ENCODE measurements at places on chromosomes 2 and 18.
A peak's percentile ranks its signal among the peaks of the same experiment; 100 is the strongest.

DNA sequence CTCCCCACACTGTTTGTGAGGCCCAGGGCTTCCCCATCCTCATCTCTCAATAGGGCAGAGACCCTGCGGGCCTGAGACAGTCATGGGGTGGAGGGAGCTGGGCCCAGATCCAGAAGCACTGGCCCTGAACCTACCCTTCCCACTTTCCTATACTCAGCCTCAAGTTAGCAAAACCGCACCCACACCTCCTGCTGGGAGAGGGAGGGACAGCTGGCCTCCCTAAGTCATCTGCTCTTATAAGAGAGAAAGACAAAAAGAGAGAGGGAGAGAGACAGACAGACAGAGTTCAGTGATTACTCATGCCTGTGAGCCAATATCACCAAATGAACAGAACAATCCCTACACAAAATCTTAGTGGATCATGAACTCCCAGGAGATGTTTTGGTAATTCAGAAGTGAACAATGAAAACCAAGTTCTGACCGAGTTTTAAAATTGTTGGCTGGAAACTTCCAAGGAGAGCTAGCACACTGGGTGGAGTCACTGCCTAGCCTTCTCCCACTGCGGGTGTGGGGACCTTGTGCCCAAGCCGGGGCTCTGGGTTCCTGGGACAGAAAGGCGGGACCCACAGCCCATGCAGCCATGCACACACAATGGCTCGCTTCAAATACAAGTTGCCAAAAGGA, 130.5 kb downstream of the PXDN start:
- DNase-seq: no peak

- DNase-seq: peak; percentile 50
Observed at GRCh38 chr18:39455285-39455684, 1889.7 kb upstream of the CELF4 start.

DNA sequence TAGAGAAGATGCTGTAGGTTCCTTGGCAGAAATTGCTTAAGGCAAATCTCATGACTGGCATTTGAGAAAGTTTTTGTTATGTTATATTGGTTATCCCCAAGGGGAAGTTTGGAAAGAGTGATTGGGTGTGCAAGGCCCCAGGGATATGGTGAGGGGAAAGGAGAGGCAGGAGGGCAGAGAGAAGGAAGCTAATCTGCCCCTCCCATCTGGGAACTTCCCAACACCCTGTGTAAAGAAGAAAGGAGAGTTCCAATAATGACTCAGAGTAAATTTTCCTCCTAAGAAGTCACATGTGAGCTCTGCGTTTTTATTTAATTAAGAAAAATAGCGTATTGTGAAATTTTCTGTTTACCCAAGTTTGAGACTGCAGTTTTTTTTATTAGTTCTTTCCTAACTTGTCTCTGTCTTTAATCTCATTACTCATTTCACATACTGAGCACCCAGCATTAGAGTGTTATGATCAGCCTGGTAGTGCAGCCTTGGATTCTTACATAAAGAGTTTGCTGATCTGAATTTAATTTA, 3.1 kb upstream of the KYNU start:
- peak; percentile 58 for DNase-seq

- no peak for DNase-seq
Observed at GRCh38 chr2:3500326-3500899, 18.9 kb downstream of the ADI1 start.

GRCh38 chr2:69623236-69623635, 20.3 kb downstream of the AAK1 start:
- DNase-seq: no peak

DNA sequence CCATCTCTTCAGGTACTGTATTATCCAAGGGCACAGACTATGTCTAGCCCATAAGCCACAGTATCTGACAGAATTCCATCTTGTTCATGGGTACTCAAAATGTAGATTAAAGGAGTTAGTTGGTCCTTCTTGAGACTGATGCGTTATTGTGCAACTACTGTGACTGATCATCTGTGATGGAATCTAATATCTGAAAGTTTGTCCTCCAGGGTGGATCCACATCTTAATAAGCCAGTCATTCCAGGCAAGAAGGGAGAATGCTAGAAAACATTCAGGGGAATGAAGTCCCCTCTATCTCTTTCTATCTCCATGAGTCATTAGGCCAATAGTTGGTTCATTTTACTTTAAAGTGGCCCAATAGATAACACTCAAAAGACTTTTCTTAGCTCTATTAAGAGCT, 252.6 kb downstream of the EXOC6B start:
- no peak for DNase-seq

GRCh38 chr2:67036444-67036843, 360.7 kb upstream of the ETAA1 start:
- DNase-seq: no peak

- no peak for DNase-seq
Observed at GRCh38 chr18:47983055-47983454, 52.6 kb upstream of the SMAD2 start.

DNA sequence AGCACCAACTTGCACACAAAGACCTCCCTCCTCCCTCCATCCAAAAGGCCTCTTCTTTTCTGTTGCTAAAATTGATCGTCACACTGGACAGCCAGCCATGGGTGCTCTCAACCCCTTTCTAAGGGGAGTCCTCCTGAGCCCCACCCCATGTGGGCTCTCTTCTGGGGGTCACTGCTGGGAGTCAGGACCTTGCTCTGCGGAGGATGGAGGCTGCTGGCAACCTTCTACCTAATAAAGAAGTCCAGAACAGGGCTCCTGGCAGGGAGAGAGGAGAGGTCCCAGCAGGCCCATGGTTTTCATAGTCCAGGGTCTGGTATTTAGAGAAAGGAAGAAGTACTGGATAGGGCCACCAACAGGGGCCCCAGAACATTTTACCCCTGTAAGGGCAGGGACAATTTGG, 67.6 kb upstream of the OTOS start:
- DNase-seq: no peak

- DNase-seq: no peak
Observed at GRCh38 chr2:76558157-76558556, 847.4 kb upstream of the GCFC2 start.

GRCh38 chr2:164504253-164504652, 117.0 kb downstream of the GRB14 start:
- DNase-seq: no peak

GRCh38 chr2:219056176-219056895, 4.4 kb downstream of the IHH start:
- DNase-seq: peak; percentile 47

DNA sequence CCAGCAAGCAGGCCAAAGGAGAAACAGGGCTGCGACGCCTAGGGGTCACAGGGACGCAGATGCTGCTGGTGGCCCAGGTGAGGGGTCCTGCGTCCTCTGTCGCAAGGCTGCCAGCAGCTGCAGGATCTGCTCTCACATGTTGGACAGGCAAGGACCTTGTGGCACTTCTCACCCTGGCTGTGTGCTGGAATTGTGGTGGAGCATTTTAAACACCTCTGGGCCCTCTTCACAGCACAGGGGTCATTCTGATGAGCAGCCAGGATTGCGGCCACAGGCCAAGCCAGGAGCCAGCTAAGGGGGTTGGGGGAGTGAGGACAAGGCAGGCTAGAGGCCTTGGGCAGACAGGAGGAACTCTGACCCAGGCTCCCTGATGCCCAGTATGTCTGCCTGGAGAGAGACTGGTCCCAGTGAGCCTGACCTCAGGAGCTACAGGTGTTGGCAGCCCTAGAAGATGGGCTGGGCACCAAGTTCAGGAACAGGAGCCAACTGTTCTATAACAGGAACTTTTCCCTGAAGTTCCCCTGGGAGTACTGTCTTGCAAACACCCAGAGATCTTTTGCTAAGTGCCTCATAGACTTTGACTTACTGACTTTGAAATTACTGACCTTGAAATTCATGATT, 40.2 kb downstream of the EFR3B start:
- no peak for DNase-seq

DNA sequence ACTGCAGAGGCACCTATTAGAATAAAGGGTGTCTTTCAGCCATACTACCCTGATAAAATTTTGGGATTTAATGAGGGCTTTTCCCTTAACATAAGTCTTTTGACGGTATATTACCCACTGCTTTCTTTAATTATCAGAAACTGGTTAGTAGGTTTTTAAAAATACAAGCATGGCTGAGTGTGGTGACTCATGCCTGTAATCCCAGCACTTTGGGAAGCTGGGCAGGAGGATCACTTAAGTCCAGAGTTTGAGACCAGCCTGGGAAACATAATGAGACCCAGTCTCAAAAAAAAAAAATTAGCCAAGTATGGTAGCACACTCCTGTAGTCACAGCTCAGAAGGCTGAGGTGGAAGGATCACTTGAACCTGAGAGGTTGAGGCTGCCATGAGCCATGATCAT, 16.1 kb downstream of the CPSF3 start:
- DNase-seq: no peak

GRCh38 chr2:88400037-88400767, 52.3 kb downstream of the FOXI3 start:
- DNase-seq: no peak

GRCh38 chr2:125643585-125643984, 1012.4 kb upstream of the GYPC start:
- DNase-seq: peak; percentile 2

DNA sequence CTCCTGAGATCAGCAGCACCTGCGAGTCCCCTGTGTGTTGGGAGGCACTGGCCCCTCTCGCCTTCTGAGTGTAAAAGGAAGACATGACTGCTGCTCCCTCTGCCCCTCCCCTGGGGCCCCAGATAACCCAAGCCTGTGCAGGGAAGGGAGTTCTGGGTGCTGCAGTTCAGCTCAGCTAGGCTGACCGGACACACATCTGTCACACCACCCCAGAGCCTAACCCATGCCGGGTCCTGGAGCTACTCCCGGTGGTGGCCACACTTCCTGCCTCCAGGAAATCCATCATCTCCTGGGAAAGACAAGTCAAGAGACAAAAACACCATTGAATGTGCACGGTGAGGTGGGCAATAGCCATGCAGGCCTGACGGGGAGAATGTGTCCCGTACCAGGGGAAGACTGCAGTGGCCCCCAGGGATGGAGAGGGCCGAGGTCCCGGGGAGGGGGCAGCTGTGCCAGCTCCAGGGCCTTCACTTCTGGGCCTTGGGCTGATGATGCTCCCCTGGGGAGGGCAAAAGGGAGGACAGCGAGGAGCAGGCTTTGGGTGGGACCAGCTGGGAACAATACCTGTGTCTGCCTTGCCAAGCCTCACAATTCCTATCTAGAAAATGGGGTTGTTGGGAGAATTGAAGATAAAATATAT, 210.6 kb downstream of the TFCP2L1 start:
- DNase-seq: no peak

- DNase-seq: no peak
Observed at GRCh38 chr2:112881217-112881985, 29.6 kb upstream of the IL37 start.

- DNase-seq: no peak
Observed at GRCh38 chr2:20632446-20632990, 18.4 kb downstream of the HS1BP3 start.

- DNase-seq: peak; percentile 51
Observed at GRCh38 chr2:38505779-38506178, 96.9 kb downstream of the HNRNPLL start.

DNA sequence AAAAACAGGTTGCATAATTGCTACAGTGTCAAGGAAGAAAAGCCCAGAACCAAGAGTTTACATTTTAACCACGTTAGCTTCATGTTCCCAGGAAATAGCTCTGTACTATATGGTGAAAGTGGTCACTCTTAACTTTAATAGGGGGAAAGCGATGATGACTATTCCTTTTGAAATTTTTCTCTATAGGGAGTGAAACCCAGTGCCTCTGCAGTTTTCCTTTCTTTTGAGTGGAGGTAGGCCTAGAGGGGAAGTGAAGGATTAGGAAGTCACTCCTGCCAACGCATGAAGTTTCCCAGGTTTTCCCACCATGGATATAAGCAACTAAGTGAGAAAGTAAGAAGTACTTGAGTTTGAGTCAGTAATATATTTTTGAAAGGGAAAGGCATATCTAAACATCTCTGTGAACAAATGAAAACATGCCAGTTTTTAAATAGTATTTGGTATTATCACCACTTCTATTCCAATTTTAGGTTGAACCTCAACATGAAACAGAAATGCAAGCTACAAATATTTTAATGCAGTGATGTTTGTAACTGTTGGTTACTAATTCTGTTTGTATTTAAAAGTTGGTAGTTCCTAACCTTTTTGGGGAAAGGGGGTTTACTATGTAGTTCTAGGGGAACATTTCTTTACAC, 91.9 kb downstream of the VRK2 start:
- no peak for DNase-seq

All from stomach (tissue), 19 donors.